CD4-positive, alpha-beta T cell treated with Interleukin-2 at 100 ng/mL for 4 hours (primary cell): ENCODE measurements at places on chromosomes 12 and 14.

DNA sequence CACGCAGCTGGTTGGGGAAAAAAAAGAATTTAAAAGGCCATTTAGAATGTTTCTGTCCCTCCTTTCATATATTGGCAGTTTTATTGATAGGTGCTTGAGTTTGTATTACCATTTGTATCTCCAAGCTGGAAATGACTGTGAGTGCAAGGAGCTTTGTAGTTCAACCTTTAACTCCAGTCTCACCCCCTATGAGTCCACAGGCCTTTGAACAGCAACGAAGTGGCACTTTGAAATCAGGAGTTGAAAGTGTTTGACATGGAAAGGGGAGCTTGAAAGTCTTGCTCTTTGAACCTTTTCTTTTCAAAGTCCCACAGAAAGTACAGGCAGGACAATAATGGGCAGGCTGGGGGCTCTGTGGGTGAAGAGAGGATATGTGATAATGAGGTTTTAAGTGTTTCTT, 480.3 kb downstream of the RERGL start:
- no peak for DNase-seq

- DNase-seq, result no peak
Observed at GRCh38 chr12:52585066-52585465, 11.4 kb upstream of the KRT74 start.

DNA sequence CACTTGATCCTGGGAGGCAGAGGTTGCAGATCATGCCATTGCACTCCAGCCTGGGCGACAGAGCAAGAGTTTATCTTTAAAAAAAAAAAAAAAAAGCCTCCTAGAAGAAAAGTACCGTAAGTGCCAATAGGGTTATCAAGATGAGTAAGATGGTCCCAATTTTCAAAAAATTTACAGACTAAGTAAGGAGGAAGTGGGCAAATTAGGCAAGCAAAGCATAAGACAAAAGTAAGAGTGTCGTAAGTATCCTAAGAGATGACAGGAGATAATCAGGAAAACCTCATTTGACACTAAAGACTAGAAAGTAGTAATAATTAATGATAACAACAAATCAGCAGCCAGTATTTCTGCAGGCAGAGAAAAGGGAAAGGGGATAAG, 12.2 kb downstream of the PYM1 start:
- DNase-seq, result no peak

GRCh38 chr12:4579305-4580102, 17.5 kb downstream of the DYRK4 start:
- DNase-seq, result peak; percentile 4

- DNase-seq, result peak; percentile 8
Observed at GRCh38 chr14:22276913-22277816, 311.9 kb downstream of the DAD1 start.

DNA sequence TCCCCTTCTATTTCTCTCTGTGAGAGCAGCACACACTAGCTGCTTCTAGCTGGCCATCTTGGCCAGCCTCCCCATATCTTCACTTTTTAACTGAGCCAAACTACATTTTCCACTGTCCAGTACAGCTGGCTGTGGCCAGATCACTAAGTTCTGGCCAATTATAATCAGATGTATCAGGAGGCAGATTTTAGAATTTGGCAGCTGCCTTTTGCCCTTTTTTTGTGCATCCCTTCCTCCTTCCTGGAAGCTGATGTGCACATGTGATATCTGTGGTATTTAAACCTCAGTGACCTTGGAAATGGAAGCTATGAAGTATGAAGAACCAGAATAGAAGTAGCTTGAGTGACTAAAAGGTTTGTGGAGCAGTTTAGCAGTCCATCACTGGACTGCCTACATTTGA, 49.8 kb upstream of the ANO6 start:
- no peak for DNase-seq

GRCh38 chr12:120674097-120674636, 12.8 kb upstream of the MLEC start:
- no peak for DNase-seq
